ENCODE measurements at places on chromosomes 2 and 18.
A peak's percentile ranks its signal among the peaks of the same experiment; 100 is the strongest.

GRCh38 chr18:8890957-8891464, 185.7 kb downstream of the MTCL1 start:
- no peak for DNase-seq

DNA sequence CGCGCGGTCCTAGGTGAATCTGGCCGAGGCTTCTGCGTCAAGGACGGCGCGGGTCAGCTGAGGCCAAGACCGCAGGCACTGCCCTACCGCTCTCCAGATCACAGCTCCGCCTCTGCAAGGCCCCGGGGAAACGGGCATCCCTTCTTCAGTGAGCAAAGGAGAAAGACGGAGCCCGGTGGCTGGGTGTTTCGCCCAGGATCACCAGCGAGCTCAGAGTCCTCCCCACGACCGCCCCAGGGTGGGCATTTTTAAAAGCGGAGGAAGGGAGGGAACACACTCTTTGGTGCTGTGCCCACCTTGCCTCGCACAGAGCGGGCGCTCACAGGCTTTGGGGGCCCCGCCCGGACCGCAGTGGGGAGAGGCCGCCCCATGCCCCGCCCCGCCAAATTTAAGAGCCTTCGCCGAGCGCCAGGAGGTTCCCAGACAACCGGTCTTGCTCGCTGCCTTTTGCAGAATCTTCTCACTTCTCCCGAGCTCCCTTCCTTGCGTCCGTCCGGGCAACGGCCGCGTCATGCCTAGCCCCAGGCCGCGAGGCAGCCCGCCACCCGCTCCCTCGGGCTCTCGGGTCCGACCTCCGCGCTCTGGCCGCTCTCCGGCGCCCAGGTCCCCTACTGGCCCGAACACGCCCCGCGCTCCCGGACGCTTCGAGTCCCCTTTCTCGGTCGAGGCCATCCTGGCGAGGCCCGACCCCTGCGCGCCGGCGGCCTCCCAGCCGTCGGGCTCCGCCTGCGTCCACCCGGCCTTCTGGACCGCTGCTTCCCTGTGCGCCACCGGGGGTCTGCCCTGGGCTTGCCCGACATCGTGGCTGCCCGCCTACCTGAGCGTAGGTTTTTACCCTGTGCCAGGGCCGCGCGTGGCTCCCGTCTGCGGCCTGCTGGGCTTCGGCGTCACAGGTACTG, at the start of gene NOTO:
NOTO (plus strand) TSS at position 419 of the 899 bp plus-strand sequence; CDS start at position 512, 93 bp downstream.
- DNase-seq: no peak

DNA sequence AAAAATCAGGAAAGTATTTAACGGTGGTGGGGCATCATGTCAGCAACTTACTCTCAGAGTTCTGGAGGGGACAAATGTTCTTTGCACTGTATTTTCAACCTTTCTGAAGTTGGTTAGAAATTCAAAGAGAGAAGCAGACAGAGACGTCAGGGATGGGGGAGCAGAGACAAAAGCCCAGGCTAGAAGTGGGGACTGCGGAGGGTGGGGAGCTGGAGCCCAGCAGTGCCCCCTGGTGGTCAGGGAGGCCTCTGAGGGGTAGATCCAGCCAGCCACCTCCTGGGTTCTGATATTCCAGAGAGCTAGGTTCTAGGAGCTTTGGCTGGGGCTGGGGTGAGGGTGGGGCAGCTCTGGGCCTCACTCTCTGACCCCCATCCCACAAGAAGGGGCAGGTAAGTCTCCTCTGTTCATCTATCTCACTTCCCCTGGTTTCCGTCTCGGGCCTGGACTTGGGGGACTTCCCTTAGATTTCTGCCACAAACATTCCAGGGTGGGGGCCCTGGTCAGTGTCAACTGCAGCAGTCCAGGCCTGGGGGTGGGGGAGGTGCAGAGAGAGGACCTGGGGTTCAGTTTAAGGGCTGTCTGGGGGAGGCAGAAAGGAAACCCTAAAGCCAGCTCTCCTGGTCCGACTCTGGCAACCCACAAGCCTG, 8.9 kb downstream of the TNS1 start:
- peak; percentile 13 for DNase-seq

DNA sequence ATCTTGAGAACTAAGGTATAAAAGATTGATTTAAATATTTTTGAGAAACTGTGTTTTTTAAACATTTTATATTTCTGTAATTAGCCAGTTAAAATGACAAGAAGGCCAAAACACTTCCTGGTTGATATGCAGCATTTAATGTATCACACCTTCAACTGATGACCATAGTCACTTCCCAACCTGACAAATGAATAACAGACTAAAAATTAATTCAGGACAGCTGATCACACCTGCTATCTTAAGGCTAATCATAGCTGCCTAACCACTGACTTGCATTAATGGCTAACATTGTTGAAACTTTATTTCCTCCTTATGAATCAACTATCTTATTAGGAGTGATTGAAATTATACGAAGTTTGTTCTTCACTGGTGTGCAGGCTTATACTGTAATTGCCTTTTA, 125.8 kb upstream of the MSTN start:
- no peak for DNase-seq

DNA sequence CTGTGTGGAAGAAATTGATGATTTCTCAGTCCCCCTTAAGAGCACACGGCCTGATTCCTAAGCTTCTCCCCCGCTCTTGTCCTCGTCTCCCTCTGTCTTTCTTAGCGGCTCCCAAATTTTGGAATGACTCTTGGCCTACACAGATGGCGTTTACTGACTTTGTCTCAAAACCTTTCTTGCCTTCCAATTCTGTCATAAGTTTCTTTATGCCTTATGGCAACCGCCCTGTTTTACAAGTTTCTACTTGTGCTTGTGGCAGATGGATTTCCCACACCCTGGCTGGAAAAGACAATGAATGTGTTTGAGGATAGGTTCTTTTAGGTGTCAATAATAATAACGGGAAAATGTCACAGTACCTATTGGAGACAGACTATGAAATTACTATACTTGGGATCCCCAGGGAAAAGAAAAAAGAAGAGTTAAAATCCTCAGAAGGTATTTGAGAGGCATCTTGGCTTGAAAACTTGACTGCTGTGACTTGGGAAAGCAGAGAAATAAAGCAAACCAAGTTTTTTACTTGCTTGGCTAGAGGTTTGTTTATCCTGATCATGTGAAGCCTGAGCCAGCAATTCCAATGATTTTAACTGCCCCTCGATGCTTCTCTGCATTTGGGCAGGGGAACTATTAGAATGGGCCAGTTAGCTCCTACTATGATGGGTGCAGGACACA, 276.4 kb downstream of the HRH4 start:
- no peak for DNase-seq

DNA sequence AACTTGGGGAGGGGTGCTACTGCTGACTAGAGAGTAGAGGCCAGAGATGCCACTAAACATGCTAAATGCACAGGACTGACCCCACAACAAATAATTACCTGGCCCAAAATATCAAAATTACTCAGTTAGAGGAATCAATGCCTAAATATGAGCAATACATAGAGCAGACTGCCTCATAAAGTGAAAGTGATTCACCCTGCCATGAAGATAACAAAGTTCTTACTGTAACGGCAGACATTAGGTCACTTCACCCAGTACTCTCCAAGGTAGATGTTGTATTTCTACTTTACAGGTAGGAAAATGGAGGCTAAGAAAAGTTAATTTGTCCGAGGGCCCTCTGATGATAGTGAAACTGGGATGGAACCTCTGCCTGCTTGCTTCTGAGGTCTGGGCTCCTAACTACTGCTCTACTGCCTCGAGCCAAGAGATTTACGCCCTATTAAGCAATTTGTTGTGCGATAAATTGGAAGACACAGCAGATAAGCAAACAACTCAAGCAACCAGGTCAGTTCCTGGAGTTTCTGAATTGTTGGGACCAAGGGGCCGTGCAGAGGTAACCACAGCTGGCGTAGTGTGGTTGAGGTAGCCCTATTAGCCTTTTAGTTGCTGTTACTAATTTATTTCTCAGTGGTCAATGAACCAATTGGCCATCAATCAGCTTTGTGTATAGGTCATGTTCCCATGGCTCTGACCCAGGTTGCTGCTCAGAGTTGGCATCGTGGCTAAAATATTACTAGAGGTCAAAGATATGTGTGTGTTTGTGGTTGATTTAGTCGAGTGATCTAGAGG, 4.8 kb downstream of the DHRS9 start:
- no peak for DNase-seq

GRCh38 chr2:150759106-150759505, 271.6 kb upstream of the RND3 start:
- no peak for DNase-seq

DNA sequence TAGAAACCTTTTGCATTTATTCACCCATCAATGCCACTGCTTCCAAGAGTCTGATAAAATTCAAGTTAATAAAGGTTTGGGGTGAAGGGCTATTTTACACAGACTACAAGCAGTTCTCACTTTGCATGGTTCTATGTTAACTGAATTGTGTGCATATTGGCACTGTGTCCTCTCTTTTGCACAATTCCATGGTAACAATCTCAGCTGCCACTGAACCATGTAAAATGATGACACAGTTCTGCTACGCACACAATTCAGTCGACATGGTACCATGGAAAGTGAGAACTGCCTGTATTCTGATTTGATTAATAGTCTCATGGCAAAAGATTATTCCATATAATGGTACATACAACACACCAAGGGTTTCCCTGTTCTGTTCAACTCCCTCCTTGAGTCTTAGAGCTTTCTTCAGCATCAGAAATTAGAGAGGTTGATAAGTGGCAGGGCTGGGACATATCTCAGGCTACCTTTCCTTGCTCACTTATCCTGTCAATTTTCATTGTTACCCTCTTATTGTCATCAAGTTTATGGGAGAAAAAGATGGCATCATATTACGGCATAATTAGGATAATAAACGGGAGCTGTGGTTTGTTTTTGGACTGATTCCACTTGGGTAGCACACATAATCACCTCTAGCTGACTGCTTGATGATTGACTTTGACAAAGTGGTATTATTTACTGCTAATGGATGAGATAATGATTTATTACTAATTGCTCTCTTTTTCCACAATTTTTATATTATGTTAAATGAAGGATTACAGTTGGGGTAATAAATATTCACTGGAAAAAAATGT, 139.3 kb upstream of the CREB1 start:
- peak; percentile 84 for DNase-seq

DNA sequence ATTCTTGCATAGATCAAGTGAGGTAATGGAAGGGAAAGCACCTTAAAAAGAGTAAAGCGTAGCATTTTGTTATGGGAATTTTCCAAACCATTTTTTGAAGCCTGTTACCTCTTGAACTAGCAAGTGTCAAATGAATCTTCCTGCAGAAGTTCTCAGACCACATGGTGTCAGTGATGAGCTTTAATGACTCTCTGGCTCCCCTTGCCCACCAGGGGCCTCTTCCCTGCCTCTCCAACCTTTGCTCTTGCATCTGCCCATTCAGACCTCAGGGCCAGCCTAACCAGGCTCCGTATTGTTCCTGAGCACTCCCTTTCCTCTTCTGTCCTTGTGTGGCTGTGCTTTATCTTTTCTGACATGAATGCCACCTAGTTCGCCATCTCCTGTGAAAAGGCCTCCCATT, 155.9 kb downstream of the DIS3L2 start:
- no peak for DNase-seq

DNA sequence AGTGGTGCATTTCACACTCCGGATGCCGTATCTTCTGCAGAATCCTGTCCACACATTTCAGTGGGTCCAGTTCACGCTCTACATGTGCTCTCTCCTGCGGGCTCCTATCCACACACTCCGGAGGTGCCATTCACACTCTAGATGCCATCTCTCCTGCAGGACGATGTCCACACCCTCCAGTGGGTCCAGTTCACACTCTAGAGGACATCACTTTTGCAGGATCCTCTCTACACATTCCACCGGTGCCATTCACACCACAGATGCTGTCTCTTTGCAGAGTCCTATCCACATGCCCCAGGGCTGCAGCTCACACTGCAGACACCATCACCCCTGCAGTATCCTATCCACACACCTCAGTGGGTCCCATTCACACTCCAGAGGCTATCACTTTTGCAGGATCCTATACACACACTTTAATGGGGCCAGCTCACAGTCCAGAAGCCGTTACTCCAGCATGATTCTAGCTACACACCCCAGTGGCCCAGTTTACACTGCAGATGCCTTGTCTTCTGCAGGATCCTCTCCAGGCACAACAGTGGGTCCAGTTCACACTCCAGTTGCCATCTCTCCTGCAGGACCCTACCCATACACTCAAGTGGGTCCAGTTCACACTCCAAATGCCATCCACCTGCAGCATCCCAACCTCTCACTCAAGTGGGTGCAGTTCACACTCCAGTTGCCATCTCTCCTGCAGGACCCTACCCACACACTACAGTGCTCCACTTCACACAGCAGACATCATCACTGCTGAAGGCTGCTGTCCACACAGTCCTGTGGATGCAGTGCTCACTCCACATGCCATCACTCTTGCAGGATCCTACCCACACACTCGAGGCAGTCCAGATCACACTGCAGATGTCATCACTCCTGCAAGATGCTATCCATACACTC, 2.1 kb upstream of the PXDN start:
- no peak for DNase-seq

DNA sequence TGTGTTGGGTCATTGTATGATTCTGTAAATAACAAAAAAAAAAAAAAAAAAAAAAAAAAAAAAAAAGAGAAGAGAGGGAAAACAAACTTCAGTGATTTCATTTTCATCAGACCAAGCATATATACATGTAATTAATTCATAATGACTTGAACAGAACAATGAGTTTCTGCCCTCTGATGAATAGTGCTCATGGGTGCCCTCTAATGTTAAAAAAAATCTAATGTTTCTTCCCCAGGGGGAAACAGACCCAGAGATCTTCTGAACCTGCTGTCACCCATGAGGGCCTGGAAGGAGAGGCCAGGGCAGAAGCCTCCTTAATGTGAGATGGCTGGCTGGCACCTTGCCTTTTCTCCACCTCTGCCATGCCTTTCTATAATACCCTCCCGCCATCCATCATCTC, 289.2 kb downstream of the ZNF521 start:
- DNase-seq: no peak

GRCh38 chr18:43950062-43950461, 672.8 kb upstream of the SYT4 start:
- no peak for DNase-seq

DNA sequence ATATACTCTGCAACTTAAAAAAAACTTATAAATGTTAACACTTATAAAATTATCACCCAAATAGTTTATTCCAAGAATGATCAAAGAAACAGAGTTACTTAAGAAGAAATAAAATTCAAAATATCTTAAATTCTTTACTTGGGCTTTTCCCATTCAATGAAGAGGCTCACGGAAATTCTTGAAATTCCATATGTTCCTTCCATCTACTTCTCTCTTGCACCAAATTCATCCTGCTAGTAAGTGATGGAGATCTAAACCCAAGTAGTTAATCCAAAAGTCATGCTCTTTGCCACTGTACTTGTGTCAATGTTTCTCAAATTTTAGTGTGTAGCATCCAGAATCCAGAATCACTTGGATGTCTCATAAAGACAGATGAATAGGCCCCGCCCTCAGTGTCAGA, 465.9 kb downstream of the TXNL1 start:
- DNase-seq: no peak

GRCh38 chr2:197261808-197262226, 48.8 kb downstream of the ANKRD44 start:
- DNase-seq: no peak

DNA sequence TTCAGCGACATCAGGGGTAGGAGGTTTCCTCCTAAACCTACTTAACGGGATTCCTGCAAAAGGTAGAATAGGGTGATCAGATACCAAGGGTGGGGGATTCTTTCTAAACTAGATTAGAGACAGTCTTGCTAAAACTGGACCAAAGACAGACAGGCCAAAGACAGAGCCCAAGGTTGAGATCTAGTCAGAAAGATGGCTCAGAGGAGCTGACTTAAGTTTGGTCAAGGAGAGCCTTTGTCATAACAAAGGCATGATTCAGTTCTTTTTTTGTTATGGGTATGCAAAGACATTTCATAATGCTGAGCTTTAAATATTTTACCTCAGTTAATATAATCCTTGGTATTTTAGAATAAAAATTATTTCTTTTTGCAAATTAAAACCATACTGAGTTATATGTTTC, 17.8 kb upstream of the GPR75 start:
- no peak for DNase-seq

- DNase-seq: no peak
Observed at GRCh38 chr2:221254299-221254698, 317.8 kb downstream of the EPHA4 start.
